ENCODE measurements at places on chromosomes 6 and 20. TPM values are rescaled to one million over a fixed set of nuclear protein-coding genes. Genes with fewer than 3 reads are reported as not detected.

Gene MYMX
- not detected for total RNA-seq

Gene ANKRD66
- not detected for total RNA-seq

Gene TMEM63B
- total RNA-seq, result 16.0 TPM

Gene L3MBTL3
- total RNA-seq, result 3.6 TPM

Gene CCN5
- total RNA-seq, result 38.0 TPM

Gene PROKR2
- total RNA-seq, result not detected

Gene CDH26
- total RNA-seq, result 0.10 TPM

Gene EEF1A2
- total RNA-seq, result 155 TPM

Gene ZNF133
- 10.6 TPM for total RNA-seq

Gene PPP2R5D
- 25.0 TPM for total RNA-seq

Gene TGM3
- total RNA-seq, result 0.05 TPM

Gene OVOL2
- total RNA-seq, result 0.21 TPM

Gene LY6G6D
- total RNA-seq, result not detected

Gene SRMS
- not detected for total RNA-seq

Gene MLIP
- not detected for total RNA-seq

Gene KIAA1755
- total RNA-seq, result 0.21 TPM

Gene FBXO30
- 7.1 TPM for total RNA-seq

Gene EDN3
- 0.30 TPM for total RNA-seq

Gene IMPG1
- total RNA-seq, result not detected

Gene TMEM74B
- total RNA-seq, result 3.1 TPM

Gene EYS
- 0.02 TPM for total RNA-seq

Gene SYTL3
- total RNA-seq, result 0.88 TPM

Gene SDCBP2
- 0.62 TPM for total RNA-seq

Gene ARHGAP18
- total RNA-seq, result 4.2 TPM

Gene C6orf89
- 14.6 TPM for total RNA-seq

Gene MARCKS
- 10.6 TPM for total RNA-seq

Gene NRN1
- total RNA-seq, result 0.50 TPM

Gene CPXM1
- total RNA-seq, result not detected

Gene TCP1
- total RNA-seq, result 254 TPM

Gene RFX6
- not detected for total RNA-seq

Gene SLC35D3
- 0.07 TPM for total RNA-seq

Measured in A549 treated with RU486 at 1 μM for 4 hours (cell line).